ENCODE measurements at places on chromosomes 12 and 14.
A peak's percentile ranks its signal among the peaks of the same experiment; 100 is the strongest.

- DNase-seq: no peak
Observed at GRCh38 chr12:18992336-18992735, 137.2 kb upstream of the PLEKHA5 start.

- no peak for DNase-seq
Observed at GRCh38 chr14:68473069-68473468, 319.8 kb downstream of the ZFP36L1 start.

DNA sequence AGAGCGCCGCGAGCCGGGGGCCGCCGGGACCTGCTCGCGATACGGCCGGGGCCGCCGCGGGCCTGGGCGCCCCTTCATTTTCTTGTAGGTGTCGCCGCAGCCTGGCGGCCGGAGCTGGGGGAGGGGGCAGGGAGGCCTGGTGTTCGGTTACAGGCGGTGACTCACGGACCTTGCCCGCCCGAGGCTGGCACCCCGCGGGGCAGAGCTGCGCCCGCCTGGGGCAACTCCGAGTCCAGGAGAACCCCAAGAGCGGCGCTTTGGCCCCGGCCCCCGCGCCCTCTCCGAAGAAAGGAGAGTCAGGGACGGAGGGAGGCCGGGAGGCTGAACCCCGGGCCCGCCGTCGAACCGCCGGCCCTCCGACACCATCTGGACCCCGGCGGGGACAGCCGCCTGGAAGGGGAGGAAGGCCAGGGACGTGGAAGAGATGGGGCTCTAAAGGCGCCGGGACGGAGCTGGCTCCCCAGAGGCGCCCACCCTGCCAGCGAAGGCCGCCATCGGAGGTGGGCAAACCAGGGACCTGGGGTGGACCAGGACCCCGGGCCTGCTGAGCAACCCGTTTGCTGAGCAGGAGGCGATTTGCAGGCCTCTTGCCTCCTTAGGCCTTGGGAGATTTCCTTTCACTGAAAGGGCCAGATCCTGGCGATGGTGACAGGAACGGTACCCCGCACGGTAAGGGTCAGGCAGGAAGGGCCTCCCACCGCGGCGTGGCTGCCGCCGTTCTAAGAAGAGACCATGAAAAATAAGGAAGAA lies 843 bp upstream of the NUAK1 start:
- DNase-seq: peak; percentile 78

GRCh38 chr14:103492156-103492925 lies 30.3 kb downstream of the CKB start:
- no peak for DNase-seq

DNA sequence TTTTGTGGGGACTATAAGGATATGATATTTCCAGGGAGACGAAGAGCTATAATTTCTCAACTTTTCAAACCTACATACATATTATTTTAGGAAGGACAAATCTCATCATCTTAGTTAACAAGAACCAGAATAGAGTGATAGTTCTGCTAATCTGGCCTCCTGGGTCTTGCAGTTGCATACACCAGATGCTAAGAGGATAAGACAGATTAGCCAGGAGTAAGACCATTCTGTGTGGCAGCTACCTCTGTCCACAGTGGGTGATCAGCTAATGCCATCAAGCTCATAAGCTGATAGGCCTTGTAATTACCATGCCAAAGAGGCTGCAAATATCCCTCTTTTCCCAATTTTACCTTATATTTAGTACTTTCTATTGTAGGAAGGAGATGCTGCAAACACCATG lies 776.8 kb downstream of the NRXN3 start:
- no peak for DNase-seq

DNA sequence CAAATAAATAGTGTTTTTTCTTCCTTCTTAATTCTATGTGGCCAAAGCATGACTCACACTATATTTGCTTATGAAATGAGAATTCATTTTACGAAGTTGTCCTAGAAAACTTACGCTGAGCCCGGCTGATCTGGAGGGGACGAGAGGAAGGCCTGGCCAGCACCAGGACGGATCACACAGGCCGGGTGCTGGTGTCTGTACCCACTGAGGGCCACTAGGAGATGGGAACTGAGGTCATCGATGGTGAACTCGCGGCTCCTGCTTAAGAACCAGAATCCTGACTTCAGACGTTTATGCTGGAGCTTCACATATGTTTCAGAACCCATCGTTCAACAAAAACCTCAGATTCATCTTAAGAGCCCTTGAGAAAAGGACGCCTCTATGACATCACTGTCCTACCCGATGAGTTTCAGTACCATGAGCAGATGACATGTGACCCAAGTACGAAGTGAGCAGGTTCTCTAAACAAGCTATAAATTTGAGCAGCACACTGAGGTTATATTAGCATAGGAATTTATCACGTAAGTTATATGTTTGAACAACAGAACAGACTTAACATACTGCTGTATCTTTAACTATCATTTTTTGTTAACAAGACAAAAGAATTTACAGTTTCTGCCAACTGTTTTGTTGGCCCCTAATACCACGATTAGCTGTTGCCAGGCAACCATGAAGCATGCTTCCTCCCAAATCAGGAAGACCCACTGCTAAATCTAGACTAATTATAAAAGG lies 111.9 kb downstream of the FOXN3 start:
- peak; percentile 41 for DNase-seq

GRCh38 chr12:93785249-93786010 lies 108.3 kb downstream of the CRADD start:
- DNase-seq: peak; percentile 51

GRCh38 chr14:93302688-93303581 lies 29.9 kb downstream of the BTBD7 start:
- DNase-seq: no peak

DNA sequence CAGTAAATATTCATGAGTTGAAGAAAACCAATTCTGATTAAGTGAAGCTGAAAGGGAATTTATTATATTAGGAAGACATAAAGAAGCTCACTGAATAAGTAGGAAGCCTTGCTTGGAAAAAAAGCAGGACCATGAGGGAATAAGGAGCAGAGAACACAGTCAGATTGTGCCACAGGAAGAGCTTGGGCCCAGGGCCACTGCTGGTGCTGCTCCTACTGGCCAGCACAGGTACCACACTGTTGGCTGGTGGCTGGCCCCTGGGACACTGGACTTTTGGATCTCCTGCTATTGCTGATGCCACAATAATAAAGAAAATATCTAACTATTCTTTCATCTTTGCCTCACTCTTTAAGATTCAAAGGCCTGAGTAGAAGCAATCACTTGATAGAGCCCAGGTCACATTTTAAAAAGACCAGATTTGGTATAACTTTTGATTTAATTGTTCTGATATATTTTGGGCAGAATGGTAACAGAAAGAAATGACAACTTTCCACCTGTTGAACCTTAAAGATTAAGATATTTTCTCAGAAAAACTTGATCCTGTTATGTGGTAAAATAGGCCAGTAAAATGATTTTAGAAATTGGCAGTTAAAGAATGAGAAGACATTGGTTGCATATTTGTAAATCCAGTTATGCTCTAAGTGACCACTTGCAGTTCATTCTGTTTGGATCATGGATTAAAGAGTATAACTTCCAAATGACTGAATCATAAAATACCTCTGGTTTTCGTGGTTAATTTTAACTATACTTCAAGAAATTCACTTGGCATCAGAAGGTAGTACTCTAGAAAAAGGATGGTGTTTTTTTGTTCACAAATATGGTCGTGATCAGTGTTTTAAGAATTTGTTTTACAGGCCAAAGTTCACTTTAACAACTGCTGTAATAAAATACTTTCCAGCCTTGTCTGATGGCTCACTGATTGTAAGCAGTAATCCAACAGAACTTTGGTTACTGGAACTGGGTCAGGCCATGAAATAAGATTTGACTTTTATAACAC lies 68.3 kb downstream of the DERA start:
- DNase-seq: no peak

DNA sequence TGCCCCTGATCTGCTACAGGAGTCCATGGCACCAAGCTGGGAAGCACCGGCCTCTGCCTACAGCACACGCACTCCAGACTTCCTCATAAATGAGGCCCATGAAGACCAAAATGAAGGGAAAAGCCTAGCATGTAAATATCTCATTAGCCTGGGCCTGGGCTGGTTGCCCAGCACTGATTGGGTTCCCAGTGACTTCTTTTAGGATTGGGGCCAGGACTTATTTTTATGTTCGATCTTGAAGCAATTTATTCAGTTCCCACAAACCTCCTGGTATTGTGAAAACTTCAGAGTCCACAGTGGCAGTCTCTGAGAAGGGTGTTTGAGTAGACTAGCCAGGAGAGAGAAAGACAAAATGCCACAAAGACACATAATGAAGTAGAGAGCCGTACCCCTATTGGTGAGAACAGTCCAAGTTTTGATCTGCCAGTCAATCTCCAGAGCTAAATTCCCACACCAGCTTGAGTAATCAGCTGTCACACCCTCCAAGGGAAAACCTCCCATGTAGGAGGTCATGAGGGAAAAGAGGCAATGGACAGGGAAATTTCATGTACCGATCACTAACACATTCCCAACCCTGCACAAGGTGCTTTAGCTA lies 78.2 kb downstream of the PHLDA1 start:
- DNase-seq: no peak

DNA sequence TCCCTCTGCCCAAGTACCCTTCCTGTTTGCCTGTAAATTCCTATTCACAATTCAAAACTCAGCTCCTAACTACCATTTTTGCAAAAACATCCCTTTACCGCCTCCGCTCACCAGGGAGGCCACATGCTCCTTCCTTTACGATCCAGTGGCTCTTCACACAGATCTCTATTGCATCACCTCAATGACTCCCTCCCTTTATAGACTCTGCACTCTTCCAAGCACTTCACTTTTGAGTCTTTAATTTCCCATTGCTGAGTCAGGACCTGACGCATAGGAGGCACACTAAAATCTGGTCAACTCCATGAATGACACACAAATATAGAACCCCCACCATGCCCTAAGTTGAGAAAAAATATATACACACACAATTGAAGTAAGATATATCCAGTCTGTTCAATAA lies 45.9 kb downstream of the PPP1R13B start:
- no peak for DNase-seq

GRCh38 chr12:132620899-132621656 lies 2.5 kb downstream of the P2RX2 start:
- DNase-seq: no peak

- no peak for DNase-seq
Observed at GRCh38 chr14:73878436-73878835, 8.2 kb upstream of the ZNF410 start.

DNA sequence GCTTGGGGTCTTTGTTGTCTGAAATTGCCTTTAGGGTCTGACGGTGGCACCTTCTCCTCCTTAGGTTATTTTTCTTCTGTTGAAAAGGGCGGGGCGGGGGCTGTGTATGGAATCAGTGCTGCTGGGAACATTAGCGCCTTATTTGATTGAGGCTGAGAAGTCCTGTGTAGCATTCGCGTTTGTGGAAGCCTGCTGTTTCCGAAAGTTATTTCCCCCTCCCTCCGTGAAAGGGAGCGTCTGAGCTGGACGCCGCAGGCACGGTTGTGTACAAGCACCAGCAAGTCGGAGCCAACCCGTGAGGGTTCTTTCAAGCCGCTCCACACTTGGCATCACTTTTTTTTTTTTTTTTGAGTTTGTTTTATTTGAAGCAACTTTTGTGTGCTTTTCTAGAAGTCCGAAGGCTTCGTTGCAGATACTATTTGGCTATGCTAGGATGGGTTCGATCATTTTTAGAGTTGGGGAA lies 1.1 kb downstream of the SYNE2 start:
- peak; percentile 60 for DNase-seq

DNA sequence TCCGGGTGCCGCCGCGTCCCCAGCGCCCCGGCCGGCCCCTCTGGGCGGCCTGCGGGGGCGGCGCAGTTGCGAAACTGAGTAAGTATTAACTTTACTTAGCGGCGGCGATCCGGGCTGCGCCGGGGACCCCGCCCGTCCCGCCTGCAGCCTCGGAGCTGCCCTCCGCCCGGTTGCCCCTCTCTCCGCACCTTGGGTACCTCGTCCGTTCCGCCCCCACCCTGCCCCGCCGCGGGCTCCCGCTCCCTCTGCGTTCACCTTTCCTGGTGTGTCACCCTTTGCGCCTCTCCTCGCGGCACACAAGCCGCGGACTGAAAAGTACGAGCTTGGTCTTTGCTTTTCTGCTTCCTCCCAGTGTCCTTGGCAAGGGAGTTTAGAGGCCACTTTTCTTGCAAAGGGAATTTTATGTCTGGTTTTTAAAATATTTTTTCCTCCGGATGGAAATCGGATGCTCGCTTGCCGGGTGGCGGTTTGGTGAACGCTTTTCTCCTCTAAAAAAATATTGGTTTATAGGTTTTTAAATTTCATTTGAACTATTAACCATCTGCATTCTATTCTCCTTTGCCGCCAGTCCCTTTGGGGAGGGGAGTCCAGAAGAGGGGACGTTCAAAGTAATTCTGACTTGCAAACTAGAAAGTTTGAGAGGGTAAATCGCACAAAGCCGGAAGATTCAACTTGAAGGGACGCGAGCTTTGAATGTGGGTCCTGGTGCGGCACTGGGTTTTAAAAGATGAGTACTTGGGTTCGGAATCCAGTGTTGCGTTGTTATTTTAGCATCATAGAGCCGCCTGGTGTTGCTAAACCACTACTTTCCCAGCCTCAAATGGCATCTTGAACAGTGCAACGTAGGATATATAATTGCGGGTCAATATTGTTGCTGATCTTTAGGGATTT lies 834 bp downstream of the RASSF8 start:
- DNase-seq: peak; percentile 67

DNA sequence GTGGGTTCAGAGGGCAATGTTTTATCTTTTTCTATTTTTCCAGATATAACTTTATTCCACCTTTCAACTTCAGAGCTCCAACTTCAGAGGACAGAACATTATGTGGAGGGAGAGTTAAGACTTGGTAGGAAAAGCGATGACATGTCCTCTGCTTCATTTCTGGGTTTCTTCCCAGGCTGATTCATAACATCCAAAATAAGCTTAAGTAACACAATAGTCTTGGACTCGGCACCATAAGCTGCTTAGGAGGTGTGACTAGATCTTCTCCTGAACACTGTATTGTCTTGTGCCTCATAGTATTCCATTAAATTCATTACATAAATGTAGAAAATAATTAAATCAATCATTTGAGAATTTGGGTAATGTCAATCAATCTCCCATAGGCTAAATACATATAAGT lies 95.5 kb upstream of the PDE3A start:
- DNase-seq: no peak

DNA sequence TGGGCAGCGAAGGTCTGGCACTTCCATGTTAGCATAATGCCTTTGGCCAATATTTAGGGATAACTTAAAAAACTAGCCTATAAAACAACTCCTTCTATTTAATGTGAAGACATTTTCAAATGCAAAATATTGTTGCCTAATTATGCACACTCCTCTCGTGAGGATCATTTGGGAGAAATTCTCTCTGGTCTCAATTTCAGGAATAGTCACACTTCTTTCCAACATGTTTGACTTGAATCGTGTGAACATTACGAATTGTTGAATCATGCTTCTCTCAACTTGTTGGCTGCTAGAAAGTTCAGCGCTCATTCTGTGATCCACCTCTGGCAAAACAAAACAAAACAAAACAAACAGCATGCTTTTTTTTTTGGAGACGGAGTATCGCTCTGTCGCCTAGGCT lies 313.2 kb downstream of the SEC23A start:
- no peak for DNase-seq

DNA sequence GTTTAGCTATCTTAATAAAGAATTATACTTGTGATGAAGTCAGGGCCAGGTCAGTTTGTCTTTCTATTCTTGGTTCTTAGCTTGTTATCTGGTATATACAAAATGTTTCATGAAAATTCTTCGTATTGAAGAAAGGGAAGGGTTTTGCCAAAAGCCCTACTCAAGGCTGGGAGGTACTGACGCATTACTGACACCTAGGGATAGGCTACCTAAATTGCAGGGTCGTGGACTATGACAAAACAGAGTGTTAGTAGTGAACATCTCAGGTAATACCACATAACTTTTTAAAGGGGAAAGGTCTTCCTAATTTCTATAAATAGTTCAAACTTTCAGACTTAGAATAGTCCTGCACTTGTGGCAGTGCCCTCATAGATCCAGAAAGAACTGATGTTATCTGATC lies 246.3 kb downstream of the RGS6 start:
- DNase-seq: no peak

Data from ovary (tissue), 10 donors.